ENCODE measurements at places on chromosomes 3 and 15.

- DNase-seq, result no peak
Observed at GRCh38 chr15:24944954-24945353, 9.8 kb upstream of the SNRPN start.

DNA sequence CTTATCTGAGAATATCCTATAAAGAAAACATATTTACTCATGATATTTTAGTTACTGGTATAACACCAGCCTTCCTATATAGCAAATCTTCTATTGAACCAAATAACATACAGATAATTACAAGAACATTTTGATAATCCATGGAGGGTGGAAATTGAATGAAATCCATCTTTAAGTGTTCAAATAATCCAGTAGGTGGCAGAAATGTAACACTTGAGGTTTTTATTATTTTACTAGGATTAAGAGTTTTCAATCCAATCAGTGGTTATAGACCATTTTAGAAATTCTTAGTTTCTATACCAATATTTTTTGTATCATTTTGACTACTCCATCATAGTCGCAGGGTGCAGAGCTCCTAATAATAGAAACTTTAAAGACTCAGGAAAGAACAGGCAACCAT is 101.9 kb upstream of the KCNH8 start:
- DNase-seq, result no peak

GRCh38 chr3:71554649-71555048 is 28.9 kb downstream of the FOXP1 start:
- no peak for DNase-seq

DNA sequence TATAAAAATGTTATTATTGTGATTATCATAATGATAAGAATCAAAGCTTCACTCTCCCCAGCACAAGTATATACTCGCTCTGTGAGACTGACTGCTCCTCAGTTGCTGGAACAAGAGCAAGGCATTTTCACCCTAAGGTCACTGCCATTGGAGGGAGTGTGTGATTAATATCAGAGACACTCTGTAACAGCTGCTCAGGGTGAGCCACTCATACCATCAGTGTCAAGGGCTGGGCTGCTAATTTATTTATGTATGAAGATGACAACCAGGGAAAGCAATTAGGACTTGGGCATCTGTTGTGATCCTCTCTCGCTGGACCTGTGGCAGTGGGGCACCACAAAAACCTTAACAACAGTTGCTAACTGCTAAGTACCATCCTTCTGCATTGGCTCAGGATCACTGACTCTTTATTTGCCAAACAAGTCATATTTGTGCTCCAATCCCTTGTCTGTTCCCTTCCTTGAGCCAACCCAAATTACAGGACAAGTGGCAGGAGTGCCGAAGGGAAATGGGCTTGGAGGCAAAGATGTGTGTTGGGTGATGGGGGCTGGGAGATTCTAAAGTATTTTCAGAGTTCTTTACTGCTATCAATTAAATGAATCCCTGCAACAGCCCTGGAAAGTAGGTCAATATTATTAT is 297.5 kb upstream of the STT3B start:
- no peak for DNase-seq

GRCh38 chr3:132464066-132464465 is 46.8 kb downstream of the DNAJC13 start:
- no peak for DNase-seq

DNA sequence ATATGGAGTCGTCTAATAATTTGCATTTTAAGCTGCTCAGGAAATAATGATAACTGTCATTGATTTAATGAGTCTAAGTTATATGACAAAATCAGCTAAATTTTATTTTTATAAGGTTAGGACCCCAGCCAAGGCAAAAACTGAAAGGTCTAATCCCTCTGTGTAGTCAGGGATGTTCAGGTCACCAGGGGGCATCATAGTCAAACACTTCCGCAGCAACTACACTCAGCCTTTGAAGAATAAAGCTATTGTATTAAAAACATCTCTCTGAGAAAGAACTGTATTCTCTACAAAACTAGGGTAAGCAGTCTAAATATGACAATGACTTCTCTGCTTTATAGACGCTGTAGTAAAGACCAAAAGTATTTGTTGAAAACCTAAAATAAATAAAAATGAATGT is 15.0 kb downstream of the INTS14 start:
- no peak for DNase-seq

DNA sequence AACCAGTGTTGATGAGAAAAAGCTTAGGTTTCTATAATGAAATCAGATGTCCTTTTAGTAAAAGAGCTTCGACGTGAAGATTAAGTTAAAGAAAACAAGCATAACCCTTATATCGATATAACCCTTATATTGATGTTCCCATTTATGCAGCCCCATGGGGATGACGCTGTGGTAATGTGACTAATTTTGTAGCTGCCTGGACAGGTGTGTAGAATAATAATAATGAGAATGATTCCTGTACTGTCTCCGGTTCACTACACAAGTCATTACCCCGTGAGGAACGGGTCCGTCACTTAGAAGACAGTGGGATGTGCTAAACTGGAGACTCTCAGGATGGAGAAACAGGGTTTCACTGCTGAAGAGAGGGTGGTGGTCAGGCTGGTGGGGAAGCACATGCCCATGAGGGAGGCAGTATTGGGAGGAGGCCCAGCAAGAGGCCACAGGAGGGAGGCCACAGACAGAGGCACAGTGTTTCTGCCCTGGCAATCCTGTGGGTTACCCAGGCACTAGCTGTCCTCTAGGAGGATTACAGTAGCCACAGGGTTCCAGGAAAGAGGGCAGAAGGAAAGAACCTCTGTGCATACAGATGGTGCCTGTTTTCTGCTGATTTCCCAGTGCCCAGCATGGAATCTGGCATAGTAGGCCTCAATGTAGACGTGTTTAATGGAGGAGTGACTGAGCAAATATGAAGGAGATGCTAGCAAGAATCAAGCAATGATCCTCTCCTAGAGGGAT is 191.1 kb upstream of the TSC22D2 start:
- DNase-seq, result no peak

GRCh38 chr3:160091441-160091840 is 102.8 kb downstream of the IL12A start:
- no peak for DNase-seq

GRCh38 chr15:85751291-85752123 is 43.2 kb downstream of the KLHL25 start:
- no peak for DNase-seq

GRCh38 chr15:89103481-89104171 is 15.4 kb downstream of the ABHD2 start:
- DNase-seq, result no peak

DNA sequence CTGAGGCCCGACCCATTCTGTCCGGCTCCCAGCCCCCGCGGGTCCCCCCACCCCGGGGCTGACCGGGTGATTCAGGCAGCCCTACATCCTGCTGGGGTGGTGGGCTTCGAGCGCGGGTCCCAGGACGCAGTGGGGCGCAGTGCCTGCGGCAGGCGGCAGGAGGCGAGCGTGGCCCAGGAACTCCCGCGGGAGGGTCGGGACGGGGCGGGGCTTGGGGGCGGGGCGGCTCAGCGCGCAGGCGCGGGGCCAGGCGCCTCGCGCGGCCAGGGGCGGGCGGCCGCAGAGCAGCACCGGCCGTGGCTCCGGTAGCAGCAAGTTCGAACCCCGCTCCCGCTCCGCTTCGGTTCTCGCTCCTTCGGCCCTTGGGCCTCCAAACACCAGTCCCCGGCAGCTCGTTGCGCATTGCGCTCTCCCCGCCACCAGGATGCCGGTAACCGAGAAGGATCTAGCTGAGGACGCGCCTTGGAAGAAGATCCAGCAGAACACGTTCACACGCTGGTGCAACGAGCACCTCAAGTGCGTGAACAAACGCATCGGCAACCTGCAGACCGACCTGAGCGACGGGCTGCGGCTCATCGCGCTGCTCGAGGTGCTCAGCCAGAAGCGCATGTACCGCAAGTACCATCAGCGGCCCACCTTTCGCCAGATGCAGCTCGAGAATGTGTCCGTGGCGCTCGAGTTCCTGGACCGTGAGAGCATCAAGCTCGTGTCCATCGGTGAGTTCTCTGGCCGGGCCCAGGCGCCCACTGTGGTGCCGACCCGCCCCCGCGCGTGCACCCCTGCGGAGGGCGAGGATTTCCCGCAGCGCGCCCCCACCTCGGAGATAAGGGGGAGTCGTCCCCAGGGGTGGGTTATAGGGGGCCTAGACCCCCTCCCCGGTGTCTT is at the start of gene FLNB:
Gene FLNB (plus strand): TSS at position 282 of the 885 bp plus-strand sequence. CDS start 143 bp downstream, at position 425.
- DNase-seq, result no peak

- no peak for DNase-seq
Observed at GRCh38 chr3:127197300-127198189, 4.6 kb downstream of the PRR23E start.

Data from right atrium auricular region (tissue), 2 donors.